Right hindlimb (tissue), 1 donor: ENCODE measurements at places on chromosomes 12 and 14.

DNA sequence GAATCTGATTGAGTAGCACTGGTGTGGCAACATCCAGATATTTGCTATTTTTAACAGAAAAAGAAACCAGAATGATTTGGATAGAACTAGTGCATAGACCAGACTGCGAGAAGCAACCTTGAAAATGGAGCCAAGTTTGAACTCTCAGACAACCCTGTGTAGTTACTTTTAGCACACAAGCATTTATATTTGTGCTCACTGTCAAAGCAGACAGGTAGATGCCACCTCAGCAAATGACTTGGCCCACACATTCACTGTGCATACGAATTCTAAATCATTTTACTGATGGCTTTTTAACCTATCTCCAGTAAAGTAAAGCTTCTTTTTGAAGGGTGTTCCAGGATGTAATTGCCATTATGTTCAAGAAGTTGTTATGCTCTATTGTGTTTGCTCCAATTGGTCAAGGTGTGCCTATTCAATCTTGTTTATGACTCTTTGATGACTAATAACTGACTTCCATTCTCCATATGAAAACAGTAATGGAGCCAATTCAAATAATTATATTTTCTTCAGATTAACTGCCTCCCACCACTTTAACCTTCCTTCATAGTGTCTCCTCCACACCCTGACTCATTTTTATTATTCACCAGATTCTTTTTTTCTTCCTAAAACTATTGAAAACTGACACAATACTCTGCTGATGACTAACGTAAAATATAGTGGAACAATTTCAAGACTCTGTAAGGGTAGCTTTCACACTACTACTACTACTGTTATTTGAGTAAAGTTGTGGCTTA is 138.5 kb downstream of the CCER1 start:
- DNase-seq, result no peak

GRCh38 chr14:52069307-52070050 is 620 bp upstream of the NID2 start:
- peak; percentile 71 for DNase-seq

DNA sequence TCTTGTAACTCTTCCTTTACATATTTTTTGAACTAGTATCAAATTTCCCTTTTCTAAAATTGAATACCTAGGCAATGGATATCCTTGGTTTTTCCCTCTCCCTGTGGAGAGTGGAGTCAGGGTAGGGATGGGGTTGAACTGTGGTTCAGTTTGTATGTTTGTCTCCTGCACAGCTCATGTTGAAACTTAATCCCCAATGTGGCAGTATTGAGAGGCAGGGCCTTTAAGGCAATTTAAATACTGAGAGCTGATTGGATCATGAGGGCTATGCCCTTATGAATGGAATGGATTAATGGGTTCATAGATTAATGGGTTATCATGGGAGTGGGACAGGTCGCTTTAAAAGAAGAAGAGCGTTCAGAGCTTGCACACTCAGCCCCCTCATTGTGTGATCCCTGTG is 127.2 kb upstream of the RGS6 start:
- DNase-seq, result no peak

GRCh38 chr12:50786498-50787231 is 22.8 kb downstream of the ATF1 start:
- no peak for DNase-seq

GRCh38 chr12:2719392-2719791 is 75.4 kb upstream of the FKBP4 start:
- DNase-seq, result no peak

- DNase-seq, result peak; percentile 15
Measured at GRCh38 chr12:3363608-3364007, 127.4 kb upstream of the PRMT8 start.
